ENCODE measurements at places on chromosomes 1 and 21.
A peak's percentile ranks its signal among the peaks of the same experiment; 100 is the strongest.

DNA sequence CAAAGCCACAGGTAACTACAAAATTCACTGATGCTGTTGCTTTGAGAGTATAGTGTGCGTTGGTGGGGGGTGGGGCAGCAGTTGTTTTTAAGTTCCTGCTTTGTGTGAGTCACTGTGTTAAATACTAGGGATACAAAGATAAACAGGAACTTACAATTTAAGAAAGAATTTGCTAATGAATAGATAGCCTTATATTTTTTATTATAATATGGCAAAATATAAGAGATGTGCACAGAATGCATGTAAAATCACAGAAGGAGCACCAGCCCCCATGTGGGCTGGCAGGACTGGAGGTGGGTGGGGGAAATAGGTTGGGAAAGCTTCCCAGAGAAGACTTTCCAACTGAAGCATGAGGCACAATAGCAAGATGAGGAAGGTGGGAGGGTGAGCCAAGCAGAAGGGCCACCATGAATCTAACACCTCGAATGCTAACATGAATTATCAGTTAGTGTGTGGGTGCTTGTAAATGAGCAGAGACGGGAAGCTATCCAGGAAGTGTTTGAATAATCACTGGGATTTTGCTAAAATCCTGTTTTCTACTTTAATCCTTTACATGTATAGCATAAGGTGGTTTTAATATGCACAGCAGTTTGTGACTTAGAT is 57.0 kb upstream of the RAVER2 start:
- no peak for DNase-seq

DNA sequence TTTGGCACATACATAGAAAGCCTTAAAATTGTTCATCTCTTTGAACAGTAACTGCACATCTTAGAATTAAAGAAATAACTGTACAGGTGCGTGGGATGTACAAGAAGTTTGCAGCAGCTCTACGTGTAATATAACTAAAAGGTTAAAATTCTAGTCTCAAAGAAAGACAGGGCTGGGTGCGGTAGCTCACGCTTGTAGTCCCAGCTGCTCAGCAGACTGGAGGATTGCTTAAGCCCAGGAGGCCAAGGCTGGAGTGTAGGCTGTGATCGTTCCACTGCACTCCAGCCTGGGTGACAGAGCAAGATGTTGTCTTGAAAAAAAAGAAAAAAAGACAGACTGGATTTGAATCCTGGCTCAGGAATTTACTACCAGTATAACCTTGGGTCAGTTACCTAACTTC is 13.4 kb downstream of the PARP1 start:
- no peak for DNase-seq

GRCh38 chr1:228178737-228179684 is 13.4 kb downstream of the IBA57 start:
- DNase-seq = no peak

DNA sequence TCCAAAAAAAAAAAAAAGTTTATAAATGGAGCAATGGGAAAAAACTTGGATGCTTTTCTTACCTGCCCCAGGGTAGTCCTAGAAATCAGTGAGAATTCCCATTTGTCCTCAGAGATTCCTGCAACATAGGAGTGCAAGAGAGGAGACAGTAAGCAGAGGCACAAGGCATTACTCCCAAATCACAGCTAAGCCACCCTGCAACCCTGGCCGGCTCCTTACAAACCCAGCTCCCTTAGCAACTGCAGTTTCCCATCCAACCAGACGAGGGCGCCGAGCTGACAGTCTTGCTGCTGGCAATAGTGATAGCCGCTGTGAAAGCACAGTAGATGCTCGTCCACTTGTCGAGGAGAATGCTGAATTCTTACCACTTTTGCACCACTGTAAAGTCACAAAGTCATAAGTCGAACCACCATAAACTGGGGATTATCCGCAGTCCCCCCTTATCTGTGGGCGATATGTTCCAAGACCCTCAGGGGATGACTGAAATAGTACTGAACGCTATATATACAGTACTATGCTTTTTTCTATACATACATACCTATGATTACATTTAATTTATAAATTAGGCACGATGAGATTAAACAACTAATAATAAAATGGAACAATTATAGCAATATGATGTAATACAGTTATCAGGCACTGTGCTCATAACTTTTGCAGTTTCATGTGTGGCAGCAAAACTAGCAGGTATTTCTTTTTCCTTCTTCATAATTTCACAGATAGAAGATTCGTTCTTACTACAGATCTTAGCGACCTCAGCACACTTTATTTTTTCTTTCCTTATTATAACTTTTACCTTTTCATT is 6.0 kb upstream of the PITHD1 start:
- DNase-seq = peak; percentile 86

GRCh38 chr1:47435506-47436303 is 2.1 kb upstream of the FOXD2 start:
- no peak for DNase-seq

- DNase-seq = peak; percentile 89
Observed at GRCh38 chr1:47644212-47644573, 206.3 kb downstream of the FOXD2 start.

DNA sequence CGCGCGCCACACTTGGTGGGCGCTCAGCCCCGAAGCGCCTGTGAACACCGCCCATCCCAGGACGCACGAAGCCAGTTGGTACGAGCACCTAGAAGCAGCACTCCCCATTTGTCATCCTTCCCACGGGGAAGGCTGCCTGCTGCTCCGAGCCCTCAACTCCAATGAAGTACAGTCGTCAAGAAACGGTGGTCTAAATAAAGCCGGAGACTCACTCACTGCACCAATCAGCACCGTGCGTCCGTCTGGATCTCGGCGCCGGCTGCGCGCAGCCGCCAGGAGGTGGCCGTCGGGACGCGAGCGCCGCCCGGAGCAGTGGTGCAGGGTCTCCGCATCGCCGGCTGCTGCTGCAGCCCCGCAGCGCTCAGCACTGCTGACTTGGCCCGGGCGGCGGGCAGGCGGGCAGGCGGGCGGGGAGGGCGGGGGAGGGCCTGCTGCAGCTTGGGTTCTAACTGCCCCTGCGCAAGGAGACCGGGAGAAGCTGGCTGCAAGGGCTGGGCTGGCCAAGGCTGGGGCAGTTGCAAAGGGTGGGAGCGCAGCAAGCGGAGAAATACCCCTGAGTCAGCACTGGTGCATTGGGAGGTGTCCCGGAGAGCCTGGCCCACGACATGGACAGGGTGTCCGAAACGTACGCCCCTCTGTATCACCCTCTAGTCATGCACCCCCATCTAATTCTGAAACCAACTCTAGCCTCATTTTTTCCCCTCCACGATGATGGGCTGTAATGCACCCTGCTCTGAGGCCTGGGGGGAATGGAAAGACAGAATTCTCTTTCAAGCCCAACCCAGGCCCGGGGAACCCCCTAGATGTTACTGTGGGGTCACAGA is 35.8 kb upstream of the H6PD start:
- DNase-seq = no peak

- DNase-seq = no peak
Observed at GRCh38 chr1:87521452-87521851, 192.8 kb downstream of the LMO4 start.

- no peak for DNase-seq
Observed at GRCh38 chr1:67312615-67313014, 4.9 kb downstream of the IL12RB2 start.

GRCh38 chr21:36209626-36210171 is 53.1 kb downstream of the DOP1B start:
- peak; percentile 15 for DNase-seq

- no peak for DNase-seq
Observed at GRCh38 chr1:211695135-211695816, 19.9 kb upstream of the NEK2 start.

- no peak for DNase-seq
Observed at GRCh38 chr1:160062230-160062532, 7.8 kb downstream of the KCNJ10 start.

DNA sequence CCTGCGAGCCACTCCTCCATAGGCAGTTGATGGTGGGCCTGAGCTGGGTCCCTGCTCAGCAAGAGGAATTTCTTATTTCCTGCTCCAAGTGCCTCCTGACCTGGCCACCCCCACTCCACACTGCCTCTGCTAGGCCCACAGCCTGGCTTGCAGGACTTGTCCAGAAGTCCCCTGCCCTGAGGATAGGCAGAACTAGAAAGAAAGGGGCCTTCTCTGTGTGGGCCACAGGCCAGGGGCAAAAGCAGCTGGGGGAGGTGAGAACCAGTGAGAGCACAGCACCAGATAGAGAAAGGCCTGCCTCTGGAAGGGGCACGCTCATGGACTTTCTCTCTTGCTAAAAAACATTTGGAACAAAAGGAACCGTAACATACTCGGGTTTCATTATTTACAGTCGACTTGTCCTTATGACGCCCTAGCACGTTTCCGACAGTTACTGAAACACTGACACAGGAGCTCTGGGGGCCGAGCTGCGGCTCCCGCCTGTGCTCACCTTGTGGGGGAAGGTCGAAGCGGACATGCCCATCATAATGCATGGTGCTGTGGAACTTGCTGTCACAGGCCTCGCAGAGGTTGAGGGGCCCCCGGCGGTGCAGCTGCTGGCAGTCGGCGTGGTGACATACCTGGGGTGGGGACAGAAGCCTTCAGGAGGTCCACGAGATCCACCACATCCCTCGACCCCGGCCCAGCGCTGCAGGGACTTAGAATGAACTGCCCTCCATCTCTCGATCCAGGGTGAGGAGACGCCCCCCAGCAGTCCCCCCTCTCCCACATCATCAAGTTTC is 11.3 kb upstream of the TNFRSF25 start:
- no peak for DNase-seq

GRCh38 chr1:47201179-47201578 is 11.3 kb upstream of the PDZK1IP1 start:
- DNase-seq = peak; percentile 67

DNA sequence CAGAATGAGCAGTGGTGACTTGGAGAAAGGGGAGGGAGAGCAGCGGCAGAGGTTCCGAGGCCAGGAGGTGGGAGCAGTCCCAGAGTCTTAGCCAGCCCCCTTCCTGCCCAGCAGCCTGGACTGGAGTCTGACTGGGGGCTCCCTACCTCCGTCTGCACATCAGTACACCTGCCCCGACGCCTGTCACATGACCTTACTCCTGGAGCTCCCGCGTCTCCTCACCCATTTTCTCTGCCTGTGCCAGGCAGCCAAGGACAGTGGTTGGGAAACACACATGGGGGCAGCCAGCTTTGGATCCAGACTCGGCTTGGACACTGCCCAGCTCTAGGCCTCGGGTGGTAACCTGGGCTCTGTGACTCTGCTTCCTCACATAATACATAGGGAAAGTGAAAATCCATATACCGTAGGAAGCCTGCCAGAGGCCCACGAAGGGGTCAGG is 16.9 kb downstream of the ACTRT2 start:
- no peak for DNase-seq

GRCh38 chr1:41762251-41762650 is 156.5 kb downstream of the HIVEP3 start:
- no peak for DNase-seq

DNA sequence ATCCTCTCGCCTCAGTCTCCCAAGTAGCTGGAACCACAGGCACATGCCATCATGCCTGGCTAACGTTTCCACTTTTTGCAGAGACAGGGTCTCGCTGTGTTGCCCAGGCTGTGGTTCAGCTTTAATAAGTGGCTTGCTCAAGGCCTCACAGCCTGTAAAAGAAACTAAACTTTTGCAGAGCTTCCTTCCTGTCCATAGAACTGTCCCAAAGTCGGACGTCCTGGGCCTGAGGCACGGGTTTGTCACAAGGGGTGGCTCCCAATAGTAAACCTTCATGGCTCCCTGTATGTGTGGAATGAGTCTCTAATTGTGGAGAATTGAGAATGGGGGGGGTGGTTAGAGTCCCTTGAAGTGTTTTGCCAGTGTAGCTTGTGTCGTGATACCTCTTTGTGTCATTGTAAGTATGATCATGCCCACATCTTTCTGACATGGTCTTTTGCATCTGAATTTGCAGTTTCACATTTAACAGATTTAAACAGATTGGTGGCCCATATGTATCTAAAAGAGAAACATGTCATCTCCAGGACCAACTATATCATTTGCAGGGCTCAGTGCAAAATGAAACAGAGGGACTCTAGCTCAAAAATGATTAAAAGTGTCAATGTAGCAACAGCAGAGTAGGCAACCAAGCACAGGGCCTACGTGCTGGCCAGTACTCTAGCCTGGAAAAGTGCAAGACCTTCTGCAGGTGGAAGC is 332.1 kb downstream of the KIF26B start:
- DNase-seq = no peak

GRCh38 chr1:33687000-33687399 is 176.9 kb upstream of the HMGB4 start:
- no peak for DNase-seq

- DNase-seq = no peak
Observed at GRCh38 chr1:22914633-22915217, 57.9 kb downstream of the LACTBL1 start.

DNA sequence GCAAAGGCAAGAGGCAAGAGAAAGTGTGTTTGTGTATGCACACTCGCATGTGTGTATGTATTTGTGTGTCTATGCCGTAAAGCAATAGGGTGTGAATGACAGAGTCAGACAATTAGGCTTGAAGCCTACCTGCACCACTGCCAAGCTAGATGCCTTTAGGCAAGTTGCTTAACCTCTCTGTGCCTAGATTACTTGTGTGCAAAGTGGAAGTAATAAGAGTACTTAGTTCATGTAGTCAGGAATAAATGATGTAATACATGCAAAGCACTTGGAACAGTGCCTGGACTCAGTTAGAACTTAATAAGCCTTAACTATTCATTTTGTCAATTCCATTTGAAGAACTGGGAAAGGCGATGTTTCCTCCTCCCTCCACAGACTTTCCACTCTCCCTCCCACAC is 31.7 kb downstream of the LAMB3 start:
- no peak for DNase-seq

DNA sequence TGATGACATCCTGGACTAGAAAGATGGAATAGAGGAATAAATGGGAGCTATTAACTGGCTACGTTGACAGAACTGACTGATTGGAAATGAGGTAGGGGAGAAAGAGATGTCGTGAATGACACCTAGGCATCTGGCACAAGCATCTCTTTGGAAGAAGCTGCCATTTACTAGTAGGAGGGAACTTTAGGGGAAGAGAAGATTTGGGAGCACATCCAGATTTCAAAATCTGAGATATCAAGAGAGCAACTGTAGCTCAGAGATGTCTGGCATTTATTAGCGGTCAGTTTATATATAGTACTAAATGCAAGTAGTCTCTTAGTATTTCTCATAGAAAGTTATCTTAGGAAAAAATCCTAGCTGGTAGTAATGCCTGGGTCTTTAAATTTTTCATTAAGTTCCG is 131.9 kb upstream of the C1orf105 start:
- no peak for DNase-seq

GRCh38 chr1:20663365-20663764 is 2.2 kb upstream of the DDOST start:
- no peak for DNase-seq

DNA sequence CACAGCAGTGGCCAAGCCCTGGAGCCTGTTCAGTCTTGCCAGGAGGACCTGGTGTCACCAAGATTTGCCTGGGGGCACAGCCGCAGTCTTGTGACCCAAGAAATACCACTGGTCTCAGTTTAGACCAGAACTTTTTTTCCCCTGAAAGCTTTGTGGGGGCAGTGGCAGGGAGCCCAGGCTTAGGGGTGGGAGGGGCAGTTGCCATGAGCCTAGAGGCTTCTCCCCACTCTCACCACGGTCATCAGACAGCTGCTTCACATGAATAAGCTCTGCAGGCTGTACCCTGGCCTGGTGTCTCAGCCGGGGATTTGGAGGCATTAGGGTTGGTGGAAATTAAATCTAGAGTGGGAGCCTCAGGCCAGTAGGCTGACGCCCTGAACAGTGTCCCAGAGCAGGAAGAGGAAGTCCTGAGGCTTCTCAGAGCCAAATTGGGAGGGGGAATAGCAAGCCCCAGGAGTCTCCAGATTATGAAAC is 73.7 kb downstream of the SLC16A1 start:
- peak; percentile 90 for DNase-seq

All from SJCRH30 (cell line).